ENCODE measurements at places on chromosomes 1 and 21.

- no peak for DNase-seq
Observed at GRCh38 chr1:45385302-45385701, 45.1 kb upstream of the MUTYH start.

DNA sequence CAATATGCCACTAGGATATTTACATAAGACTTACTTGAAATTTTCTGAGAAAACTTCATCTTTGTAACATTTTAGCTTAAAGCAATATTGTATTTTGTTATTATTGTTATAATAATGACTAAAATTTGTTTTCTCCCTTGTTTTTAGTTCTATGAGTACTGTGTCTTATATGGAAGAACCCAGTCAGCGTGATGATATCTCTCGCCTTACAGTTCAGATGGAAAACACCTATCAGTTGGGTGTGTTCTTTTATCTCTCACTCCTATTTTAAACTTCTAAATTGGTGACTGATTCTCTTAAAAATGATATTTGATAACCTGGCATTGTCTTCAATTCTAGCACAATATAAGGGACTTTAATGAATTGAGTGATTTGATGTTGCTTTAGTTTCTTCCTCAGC is 18.0 kb downstream of the DYNLT5 start:
- DNase-seq, result no peak

DNA sequence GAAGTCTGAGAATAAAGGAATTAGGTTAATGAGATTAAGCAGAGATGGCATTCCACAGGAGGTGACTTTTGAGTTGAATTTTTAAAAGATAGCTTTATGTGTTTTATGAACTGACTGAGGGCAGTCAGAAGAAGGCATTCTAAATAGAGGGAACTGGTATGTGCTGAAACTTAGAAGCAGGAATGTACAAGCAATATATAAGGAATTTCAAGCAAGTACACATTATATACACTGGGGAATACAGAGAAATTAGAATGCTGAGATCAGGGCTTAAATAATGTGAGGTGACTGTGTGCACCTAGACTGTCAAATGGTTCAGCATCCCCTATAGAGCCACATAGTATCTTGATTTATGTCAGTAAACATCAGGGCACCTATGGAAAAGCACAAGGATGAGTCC is 19.3 kb downstream of the WNT2B start:
- no peak for DNase-seq

GRCh38 chr1:51285055-51285454 is 45.3 kb downstream of the TTC39A start:
- DNase-seq, result peak; percentile 58

GRCh38 chr1:9195651-9196050 is 38.9 kb upstream of the H6PD start:
- DNase-seq, result no peak

DNA sequence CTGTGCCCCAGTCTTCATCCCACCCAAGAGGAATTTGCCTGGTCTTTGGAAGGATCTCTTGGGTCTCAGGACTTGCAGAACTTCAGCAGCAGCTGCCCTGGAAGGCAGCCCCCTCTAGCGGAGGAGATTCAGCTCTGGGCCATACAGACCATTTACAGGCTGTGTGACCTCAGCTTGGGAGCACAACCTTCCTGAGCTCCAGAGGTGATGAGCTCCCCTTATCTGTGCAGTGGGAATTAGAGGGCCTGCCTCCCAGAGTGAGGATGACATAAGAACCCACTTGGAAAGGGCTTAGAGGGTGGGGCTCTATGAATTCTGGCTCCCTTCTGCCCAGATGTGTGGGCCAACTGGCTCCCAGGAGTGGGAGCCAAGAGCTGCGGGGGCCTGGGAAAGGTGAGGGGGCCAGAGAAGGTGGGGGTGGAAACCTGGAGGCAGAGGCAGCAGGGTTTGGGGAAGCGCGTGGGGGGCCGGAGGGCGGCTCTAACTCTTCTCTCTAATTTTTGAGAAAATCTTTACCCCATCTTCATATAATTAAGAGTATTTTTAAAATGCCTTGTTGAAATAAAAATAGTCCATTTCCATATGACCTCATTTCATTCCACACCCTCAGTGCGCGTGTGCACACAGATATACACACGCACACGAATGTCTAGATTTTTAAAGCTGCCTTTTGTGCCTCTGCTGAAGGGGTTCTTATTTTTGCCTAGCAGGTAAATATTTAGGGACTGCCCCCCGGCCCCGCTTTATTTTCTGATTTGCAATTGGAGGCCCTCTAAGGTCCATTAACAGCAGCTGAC is 21.5 kb downstream of the EPHB2 start:
- DNase-seq, result no peak

DNA sequence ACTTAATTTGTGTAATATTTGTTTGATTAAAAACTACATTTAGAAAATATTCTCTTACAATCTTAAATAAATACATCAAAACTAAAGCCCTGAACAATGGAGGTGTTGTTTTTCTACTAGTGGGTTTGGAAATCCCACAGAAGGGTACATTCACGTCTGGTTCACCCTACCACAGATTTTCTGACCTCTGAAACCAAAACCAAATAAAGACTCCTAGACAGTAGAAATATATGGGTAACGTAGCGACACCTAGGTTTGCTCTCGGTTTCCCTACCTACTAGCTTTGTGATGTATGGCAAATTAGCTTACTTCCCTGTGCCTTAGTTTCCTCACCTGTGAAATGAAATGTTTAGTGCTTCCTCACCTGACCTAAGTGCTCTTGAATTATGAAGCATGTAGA is 312.6 kb downstream of the DPYD start:
- no peak for DNase-seq

GRCh38 chr21:18041012-18041411 is 203.6 kb upstream of the CHODL start:
- no peak for DNase-seq

GRCh38 chr1:26170472-26170821 is 739 bp downstream of the ZNF593 start:
- DNase-seq, result no peak

DNA sequence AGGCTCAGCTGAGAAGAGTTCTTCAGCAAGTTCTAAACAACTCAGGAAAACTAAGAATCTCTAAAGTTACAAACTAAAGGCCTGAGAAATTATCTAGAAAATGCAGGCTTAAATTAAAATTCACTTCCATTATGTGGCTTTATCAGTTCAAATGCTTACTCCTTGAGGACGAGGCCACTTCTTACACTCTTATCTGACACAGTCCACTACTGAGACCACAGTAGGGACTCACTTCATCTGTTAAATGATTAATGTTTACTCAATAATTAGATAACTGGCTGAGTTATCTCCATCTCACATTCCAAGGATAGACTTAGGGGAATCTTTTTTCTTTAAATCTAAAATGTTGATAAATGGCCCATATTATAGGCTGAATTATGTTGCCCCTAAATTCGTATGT is 1.6 kb downstream of the C1orf141 start:
- DNase-seq, result no peak

DNA sequence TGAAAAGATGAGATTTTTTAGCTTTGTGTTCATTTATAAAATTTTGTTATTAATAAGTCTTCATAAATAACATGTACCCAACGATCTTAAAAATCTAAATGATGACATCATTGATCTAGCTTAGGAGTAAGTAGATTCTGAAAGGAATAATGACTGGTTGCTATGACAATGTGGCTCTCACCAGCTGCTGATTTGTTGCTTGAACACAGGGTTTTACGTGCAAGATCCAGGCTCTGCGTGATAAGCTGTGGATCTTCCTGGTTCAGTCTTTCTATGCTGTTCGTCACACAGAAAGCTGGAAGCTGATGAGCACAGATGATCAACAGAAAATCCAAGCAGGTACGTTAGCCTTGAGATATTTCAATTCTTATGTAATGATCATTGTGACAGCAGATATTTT is 49.1 kb upstream of the C1orf146 start:
- no peak for DNase-seq

DNA sequence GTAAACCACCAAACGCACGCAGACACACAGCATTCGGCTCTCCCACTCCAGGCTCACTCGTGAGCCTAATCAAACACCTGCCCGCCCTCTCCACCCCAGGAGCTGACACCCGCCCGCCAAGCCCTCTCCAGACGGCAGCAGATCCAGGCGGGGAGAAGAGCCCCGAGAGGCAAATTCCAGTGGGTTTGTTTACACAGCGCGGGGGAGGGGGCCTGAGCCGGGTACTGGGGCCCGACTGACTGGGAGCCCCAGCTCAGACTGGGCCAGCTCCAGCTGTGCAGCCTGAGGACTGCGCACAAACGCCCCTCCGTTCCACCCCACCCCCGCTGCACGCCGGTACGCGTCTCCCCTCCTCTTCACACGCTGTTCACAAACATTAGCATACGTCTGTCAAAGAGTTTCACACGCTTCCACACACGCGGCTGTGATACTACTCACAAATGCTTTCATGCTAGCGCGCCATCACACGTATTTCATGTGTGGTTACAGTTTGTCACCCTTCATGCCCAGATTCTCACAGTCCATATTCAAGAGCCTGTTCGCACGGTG is 1.0 kb upstream of the EFNA1 start:
- no peak for DNase-seq

DNA sequence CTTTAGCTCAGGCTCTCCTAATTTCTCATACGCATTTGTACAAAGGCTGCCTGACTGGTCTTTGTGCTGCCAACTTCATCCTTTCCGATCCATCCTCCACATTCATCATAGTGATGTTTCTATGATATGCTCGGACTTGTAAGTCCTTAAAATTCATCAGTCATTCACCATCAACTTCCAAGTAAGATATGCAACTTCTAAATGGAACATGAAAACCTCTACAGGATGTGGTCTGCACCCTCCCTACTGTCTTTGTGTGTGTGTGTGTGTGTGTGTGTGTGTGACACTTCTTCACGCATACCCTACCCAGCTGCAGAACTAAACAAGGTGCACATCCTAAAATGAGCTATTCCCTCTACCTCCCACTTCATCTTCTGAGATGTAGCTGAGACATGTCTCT is 397.9 kb upstream of the NR5A2 start:
- no peak for DNase-seq

DNA sequence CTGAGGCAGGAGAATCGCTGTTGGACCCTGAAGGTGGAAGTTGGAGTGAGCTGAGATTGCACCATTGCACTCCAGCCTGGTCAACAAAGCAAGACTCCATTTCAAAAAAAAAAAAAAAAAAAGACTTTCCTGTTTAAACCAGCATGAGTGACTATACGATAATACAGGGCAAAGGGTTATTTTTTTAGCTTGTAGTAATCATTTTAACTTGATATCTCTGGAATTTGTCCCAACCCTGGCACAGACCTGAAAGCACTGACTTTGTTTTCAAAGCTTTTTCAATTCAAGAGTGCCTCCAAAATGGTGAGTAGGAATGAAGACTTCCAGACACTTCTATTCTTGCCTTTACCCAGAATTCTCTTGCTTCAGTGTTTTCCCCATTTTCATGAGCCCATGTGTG is 4.4 kb upstream of the TMCO2 start:
- DNase-seq, result no peak

DNA sequence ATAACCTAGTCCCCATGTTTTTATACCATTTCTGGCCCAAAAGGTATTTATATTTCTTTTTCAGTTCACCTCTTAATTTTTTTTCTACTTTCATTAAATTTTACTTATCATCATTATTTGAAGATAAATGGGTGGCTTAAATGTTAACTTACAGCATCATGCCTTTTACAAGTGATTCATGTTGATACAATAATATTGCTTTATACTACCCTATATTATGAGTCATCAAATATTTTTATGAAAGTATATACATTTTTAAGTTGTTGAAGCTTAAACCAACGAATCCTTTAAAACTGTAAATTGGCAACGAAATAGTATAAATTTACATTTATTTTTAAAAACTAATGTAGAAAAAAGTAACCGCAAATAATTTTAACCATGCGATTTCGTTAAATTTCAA is 207.9 kb downstream of the DPYD start:
- no peak for DNase-seq

GRCh38 chr1:43541141-43541540 is 10.5 kb downstream of the PTPRF start:
- no peak for DNase-seq

- no peak for DNase-seq
Observed at GRCh38 chr1:87170157-87170556, 158.5 kb upstream of the LMO4 start.

- DNase-seq, result no peak
Observed at GRCh38 chr1:55128418-55128995, 86.7 kb downstream of the USP24 start.

GRCh38 chr1:199774433-199775089 is 252.9 kb upstream of the NR5A2 start:
- DNase-seq, result no peak

DNA sequence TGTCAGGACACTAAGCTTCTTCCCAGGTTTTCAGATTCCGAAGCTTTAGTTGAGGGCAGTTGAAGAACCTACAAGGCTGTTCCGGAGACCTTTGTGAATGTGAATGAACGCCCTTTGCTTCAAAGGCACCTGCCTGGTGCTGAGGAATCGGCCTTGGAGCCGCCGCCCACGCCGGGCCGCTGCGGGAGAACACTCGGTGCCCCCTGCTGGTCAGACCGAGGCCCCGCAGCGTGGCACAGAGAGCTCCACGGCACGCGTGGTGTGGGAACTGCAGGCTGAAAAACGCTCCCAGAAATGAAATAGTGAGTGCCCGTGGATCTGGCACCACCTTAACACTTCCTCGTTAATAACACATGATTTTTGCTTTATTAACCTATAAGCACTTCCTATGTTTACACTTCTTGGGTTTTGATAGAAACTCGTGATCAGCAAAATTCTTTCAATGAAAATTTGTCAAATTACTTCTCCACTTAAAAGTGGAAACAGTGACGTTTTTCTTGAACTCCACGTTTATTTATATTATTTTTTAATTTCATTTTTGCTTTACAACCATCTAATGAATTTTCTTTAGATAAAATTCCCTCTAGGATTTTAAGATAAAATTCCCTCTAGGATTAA is 460.6 kb downstream of the DSCAM start:
- DNase-seq, result no peak

DNA sequence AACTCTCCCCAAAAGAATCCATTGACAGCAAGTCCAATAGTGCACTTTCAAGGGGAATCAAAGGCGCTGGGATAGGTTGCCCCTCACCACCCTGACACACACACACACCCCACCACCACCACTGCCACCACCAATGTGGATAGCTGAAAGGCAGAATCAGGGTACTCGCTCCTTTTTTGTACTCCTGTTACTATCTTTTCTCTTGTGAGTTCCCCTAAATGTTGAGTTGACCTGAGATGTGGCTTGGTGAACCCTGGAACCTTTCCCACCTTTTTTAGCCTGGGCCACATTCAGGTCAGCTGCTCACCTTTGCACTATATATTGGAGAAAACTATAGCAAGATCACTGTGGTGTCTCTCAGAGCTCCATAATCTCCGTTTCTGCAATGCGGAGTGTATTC is 3.9 kb downstream of the S100A8 start:
- no peak for DNase-seq

DNA sequence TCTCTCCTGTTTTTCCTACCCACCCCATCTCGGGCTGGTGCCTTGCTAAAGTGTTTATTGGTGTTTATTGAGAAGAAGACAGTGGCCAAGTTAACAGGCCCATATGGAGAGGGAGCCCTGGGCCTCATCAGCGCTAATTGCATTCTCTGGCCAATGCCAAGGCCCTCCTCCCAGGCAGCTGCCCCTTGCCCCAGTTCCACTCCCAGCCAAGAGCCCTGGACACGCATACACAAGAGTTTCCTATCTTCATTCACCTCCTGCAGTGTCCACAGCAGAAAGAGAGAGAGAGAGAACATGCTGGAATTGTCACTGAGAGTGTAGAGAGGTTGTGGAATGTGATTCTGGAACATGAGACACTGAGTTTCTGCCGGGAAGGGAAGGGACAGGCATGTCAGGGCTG is 25.4 kb upstream of the VWA5B1 start:
- no peak for DNase-seq
